ENCODE measurements at places on chromosomes 13 and 19.

DNA sequence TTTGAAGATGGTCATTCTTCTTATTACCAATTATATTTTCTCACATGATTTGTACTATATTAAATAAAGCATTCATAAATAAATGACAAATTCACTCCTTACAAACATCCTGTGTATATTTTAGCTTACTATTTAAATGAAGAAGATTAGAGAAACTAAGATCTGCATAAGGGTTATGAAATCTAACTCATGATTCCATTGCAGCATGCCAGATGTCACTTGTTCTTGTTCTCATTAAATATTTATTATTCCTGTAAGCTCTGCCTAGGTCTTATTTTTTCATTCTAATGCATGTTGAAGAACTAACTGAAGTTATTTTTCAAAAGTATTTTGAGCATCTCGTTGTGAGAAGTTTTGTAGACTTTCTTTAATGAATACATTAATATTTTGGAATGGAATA, 18.3 kb downstream of the NUP58 start:
- no peak for DNase-seq

DNA sequence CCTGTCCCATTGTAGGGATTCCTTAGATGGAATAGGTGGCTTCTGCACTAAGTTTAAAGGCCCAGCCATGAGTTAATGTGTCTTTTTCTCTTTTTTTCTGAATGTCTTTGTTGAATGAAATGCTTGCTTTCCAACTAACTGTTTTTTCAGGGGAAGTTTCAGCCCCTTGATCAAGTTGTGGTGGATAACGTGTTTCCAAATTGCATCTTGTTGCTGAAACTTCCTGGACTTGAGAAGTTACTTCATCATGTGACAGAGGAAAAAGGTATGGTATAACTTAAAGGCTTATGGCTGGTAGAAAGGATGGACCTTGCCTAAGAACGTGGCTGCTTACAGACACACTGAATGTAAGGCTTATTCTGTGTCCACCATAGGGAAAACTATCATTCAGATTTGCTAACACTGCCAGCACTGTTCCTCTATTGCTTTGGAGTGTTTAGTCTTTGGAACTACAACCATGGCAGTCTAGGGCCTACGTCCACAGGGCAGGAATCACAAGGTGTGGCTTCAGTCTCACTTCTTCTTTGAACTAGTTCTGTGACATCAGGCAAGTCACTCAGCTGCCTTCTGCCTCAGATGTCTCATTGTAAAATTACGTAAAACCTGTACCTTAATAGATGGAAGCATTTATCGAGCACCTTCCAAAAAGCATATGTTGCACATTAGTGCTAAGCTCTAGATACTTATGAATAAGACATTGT, 25.3 kb downstream of the RNASEH2B start:
- DNase-seq, result no peak

DNA sequence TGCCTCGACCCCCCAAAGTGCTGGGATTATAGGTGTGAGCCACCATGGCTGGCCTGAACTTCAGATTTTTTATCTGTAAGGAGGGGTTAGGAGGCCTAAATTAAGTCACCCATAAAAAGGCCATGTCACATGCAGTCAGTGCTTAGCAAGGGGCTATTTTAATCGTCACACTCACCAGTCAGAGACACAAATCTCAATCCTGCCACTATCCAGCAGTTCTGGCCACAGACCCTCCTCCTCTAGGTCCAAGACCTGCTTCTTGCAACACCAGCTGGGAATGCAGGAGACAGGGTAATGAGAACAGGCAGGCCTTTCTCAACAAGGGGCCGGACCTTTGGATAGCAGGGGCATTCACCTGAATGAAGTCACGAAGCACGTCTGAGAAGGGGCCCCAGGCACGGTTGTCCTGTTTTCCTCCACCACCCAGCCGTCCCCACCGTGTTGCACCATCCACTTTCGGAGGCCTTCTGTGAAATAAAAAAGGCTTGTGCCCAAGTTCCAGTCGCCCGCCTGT, 1.4 kb downstream of the FBXO27 start:
- DNase-seq, result no peak

GRCh38 chr19:4576016-4576933, 16.8 kb upstream of the SEMA6B start:
- no peak for DNase-seq

GRCh38 chr13:78709028-78709427, 50.1 kb upstream of the OBI1 start:
- DNase-seq, result no peak

GRCh38 chr19:45446944-45447343, 20.9 kb upstream of the FOSB start:
- DNase-seq, result no peak
